Endothelial cell (in vitro differentiated cells): ENCODE measurements at places on chromosomes 6 and 20.

GRCh38 chr6:56570413-56571359 lies 72.0 kb downstream of the DST start:
- no peak for DNase-seq

DNA sequence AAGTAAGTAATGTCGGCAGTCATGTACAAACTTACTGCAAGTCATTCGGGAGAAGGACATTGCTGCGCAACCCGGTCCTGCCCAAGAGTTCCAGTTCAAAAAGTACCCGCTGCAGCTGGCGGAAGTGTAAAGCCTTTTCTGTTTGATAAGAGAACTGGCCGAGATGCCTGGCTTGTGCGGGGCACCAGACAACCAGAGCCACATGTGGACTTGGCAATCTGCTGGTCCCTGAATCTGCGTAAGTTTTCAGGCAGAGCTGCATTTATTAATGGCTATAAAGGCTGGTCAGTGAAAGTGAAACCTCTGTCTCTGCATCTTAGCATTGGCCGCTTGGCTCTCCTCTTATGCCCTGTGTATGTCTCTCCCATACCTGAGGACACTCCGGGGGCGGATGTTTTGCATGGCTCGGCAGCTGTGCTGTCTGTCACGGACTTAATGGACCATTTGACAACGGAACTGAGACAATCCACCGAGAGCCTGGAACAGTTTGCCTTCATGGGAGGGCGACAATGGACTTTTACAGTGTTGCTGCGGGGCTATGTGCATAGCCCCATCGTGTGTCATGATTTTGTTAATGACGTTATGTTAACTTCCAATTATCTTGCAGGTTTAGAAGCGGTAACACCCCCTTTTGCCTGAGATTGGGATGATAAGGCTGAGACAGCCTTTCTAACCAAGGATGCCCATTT lies 19.8 kb upstream of the RGS17 start:
- no peak for DNase-seq

GRCh38 chr20:24752612-24753011 lies 196.5 kb upstream of the CST7 start:
- DNase-seq: no peak

DNA sequence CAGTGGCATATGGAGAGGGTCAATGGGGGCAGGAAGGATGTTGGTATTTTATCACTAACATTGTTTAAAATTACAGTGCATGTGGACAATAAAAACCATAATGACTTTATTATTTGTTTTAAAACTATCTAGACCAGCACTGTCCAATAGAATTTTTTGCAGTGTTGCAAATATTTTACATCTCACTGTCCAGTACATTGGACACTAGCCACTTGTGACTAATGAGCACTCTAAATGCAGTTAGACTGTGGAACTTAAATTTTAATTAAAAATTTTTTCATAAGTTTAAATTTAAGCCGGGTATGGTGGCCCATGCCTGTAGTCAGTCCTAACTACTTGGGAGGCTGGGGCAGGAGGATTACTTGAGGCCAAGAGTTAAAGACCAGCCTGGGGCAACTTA lies 101.7 kb downstream of the DTD1 start:
- DNase-seq: no peak

GRCh38 chr6:140002396-140003022 lies 628.1 kb upstream of the CITED2 start:
- DNase-seq: no peak

DNA sequence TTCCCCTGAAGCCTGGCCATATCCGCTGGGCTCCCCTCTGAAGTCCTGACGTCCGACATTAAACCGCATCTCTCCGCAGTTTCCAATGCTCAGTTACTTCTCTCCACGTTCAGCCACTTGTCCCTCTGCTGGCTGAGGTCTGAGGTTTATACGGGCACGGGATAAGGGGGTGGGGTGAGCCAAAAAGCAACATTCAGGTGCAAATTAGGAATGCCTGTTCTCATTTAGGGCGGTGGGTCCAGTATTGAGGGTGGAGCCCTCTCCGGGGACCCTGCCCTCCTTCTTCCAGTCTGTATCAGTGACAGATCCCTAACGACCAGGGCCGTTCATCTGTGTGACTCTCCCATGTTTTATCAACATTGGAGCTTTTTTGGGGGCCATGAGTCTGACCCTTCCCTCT lies 1454.4 kb downstream of the HACE1 start:
- no peak for DNase-seq

DNA sequence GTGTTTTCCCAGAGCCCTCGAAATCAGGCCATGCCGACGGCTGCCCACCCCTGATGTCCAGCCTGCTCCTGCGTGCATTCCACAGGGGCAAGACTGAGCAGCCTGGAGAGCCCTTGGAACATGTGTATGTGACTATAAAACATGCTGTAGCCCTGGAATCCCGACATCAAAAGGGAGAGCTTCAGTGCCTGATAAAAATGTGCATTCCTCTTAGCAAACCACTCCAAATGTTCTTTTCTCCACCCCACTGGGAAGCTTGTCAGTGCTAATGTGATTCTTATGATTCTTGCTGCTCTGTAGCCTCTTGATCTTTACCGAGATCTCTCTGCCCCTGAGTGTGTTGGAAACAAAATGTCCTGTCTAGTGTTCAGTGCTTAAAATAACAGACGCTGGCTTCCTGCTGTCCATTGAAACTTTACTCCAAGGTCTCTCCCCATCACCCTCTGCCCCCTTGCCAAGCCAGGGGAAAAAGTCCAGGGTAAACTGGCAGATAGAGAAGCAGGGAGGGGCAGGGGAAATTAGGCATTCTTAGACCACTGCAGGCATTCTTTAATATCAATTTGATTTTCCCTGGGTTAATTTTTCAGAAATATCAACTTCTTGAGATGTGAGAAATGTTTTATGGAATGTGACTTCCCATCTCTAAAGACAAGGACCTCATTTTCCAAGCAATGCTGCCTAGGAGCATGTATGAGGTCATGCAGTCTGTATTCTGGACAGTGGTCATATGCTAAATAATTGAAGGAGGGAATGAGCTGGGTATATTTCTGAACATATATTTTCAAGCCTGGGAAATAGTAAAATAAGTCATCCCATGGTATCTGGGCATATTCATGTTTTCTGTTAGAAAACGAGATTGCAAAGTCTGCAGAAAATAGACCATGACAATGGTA lies 73.8 kb upstream of the ISM1 start:
- DNase-seq: no peak

GRCh38 chr6:63936399-63936798 lies 300.8 kb downstream of the PHF3 start:
- DNase-seq: no peak

DNA sequence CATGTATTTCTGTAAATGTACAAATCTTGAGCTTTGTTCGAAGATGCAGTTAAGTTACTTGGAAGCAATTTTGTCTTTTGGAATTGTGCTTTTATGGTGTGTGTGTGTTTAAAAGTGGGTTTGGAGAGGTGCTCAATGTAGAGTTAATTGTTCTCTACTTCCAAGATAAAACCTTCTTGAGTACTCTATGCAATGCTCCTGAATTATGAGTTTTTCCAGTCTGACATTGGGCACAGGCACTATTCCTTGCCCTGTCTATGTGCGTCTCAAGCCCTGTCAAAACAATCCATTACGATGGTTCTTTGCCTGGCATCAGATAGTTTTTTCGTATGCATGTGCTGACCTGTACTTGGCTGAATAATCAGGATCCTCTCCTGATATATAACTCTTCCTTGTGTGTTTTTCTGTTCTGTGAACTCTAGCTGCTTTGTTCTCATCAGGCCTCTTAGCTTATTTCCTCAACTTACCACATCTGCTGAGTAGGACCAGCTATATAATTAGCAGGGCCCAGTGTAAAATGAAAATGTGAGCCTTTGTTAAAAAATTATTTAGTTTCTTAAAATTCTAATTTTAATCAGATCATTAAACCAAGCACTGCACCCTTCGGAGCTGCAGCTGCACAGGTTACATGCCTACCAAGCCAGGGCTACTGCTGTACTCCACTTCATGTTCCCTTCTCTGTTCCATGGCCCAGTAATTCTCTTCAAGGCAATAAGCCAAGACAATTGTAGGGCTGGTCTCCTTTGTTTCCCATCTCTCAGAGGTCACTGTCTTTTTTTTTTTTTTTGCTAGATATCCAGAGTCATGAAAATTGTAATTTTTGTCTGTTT lies 160.1 kb downstream of the ZFAND3 start:
- no peak for DNase-seq

- DNase-seq: no peak
Measured at GRCh38 chr6:82963191-82963925, 102.3 kb downstream of the UBE3D start.

DNA sequence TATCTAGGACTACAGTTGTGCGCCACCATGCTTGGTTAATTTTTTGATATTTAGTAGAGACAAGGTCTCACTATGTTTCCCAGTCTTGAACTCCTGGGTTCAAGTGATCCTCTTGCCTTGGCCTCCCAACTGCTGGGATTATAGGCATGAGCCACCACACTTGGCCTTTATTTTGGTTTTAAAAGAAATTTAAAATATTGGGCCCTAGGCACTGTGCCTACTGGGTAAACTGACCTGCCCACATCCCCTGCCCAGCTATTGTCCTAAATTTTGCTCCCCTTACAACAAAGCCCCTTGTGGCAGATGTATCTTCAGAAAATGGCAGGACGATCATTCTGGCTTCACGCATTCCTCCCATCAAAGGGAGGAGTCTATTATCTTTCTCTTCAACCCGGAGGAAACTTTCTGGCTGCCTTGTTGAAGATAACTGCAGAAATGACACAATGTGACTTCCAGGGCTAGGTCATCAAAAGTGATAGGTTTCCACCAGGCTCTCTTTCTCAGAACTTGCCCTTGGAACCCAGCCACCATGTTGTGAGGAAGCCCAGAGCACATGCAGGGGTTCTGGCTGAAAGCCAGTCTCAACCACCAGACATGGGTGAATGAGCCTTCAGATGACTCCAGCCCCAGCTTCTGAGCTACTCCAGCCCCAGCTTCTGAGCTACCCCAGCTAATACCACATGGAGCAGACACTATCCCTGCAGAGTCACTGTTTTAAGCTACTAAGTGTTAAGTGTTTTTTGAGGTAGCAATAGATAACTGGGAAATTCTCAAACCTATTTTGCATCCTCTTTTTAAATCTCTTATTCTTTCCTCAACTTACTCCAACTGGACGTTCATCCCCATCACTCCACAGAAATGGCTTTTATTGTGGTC lies 4.6 kb upstream of the GUCA1B start:
- no peak for DNase-seq

DNA sequence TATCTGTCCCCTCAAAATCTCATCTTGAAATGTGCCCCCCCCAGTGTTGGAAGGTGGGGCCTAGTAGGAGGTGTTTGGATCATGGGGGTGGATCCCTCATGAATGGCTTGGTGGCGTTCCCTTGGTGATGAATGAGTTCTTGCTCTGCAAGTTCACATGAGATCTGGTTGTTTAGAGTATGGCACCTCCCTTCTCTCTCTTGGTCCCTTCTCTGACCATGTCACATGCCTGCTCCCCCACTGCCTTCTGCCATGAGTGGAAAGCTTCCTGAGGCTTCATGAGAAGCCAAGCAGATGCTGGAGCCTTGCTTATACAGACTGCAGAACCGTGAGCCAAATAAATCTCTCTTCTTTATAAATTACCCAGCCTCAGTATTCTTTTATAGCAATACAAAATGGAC lies 70.9 kb downstream of the MAN1A1 start:
- DNase-seq: no peak

DNA sequence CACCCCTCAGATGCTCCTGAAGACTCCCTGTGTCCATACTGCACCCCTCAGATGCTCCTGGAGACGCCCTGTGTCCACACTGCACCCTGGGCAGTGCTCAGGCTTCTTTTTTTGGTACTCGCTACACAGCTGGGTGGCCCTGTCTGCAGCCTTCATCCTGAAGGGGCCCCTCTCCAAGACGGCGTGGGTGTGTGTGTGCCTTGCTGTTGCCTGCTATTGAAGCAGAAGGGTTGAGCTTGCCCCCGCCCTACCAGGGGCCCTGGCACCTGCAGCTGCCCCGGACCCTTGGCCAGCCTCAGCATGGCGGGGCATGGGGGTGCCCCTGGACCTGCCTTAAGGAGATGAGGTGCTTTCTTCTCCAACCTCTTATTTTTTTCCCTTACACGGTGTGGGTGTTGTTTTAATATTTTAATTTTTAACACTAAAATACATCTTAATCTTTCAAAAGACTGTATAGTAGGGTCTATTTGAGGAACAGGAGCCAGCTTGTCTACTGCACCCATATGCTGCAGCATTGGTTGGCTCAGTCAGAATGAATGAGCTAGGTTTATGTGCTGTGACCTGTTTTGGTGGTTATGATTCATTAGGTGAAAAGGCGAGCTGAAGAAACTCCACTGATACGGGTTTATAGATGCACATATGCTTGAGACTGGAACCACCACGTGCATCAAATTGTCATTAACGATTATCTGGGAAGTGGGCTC lies 135.9 kb downstream of the AGPAT4 start:
- no peak for DNase-seq
